Stimulated activated CD4-positive, alpha-beta T cell treated with anti-CD3 and anti-CD28 coated beads, Interleukin-4, amount 100 ng/mL, for 1 hour (primary cell): ENCODE measurements at places on chromosomes 1 and 21.
A peak's percentile ranks its signal among the peaks of the same experiment; 100 is the strongest.

DNA sequence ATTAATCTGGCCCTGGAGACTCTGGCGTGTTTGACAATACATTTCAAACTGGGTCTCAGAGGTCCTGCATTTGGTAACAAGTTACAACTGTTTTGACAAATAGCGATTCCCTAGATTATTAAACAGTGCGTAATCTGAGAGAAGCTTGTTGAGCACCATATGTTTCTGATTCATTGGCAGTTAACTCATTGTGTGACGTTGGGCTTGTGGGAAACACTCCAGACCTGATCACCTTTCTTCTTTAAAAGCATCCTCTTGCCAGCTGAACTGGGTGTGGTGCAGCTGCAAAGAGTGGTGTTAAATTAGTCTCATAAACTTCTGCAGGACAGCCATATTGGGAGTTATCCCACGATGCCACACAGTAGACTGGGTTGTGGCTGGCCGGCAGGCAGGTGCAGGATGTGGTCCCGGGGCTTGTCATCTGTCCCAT is 82.7 kb downstream of the CDC7 start:
- no peak for DNase-seq

GRCh38 chr1:47228644-47229030 is 3.4 kb downstream of the TAL1 start:
- DNase-seq, result no peak

GRCh38 chr1:47771751-47772150 is 225.4 kb downstream of the TRABD2B start:
- no peak for DNase-seq

- no peak for DNase-seq
These were observed 40.9 kb upstream of the IKBKE start for GRCh38 chr1:206429421-206429820.

DNA sequence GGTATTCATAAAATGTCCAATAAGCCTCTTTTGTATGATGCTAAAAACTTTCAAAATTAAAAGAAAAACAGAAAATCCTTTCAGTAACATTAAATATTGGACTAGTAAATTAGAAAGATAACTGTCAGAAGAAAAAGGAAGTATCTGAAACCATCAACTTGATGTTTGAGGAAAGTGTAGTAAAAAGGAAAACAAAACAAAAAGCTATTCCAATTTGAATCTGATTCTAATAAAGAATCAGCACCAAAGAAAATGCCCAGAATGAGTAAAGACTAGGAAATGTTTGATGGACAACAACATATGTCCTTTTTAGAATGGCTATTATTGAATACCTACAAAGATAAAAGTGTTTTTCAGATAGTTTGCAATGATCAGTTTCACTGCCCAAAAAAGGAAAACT is 79.9 kb upstream of the RBM34 start:
- no peak for DNase-seq

DNA sequence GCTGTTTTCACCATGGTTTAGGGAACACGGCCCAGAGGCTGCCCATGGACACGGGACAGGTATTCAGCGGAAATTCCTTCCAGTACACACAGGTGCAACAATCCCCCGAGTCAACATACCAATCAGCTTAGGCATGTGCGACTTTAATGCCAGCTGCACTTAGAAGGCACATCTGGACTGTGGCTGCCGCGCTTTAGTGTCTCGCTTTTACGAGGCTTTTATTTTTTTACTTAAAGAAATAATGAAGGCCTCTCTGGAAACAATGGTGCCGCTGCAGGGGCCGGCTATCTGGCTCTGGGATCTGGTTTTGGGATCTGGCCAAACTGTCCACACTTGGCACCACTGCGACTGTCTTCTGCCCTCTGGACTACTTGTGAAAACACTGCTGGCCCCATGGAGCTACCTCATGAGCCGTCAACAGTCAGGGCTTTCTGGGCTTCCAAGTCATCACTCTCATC is 55.5 kb downstream of the SLC66A1 start:
- no peak for DNase-seq

DNA sequence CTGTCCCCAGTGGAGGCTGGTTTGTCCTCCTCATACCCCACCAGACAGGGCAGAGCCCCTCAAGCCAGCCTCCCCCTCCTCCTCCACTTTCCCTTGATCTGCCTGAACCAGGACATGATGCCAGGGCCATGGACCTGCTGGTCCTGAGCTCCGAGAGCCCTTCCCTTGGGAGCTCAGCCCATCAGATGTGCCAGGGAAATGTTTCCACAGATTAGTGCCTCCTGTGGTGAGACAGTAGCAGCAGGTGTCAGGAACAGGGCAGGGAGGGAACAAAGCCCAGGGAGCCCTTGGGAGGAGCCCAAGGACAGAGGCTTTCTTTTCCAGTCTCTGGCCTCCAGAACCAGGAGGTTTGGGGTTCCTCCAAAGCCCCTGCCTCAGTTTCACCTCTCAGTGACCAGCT is 14.6 kb upstream of the SLC41A1 start:
- DNase-seq, result no peak

DNA sequence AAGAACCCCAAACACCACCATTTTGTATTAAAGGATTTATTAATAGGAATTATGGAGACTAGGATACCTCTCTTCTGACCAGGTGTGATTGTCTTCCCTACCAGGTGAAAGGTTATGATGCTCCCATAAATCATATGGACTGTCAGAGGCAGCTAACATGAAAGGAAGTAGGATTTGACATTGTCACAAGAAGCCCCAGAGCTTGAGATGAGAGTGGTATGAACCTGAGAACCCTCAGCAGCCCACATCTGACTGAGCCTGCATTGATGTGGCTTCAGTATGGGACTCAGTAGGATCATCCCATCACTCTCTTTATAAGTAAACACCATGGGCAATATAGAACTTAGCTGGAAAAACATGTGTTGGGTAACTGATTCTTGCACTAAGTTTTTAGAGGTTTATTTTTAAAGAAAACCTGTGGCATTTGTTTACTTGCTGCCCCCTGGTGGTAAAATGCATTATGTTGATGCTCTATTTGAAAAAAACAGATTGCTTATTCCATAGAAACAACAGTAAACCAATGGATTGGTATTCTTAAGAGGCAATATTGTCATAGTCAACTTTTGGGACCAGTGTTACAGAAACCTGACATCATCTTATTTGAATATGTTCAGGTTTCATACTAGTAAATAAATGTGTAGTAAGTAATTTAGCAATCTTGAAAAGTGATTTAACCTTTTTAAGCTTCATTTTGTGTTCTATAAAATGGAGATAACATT is 16.6 kb upstream of the CACYBP start:
- DNase-seq, result no peak

DNA sequence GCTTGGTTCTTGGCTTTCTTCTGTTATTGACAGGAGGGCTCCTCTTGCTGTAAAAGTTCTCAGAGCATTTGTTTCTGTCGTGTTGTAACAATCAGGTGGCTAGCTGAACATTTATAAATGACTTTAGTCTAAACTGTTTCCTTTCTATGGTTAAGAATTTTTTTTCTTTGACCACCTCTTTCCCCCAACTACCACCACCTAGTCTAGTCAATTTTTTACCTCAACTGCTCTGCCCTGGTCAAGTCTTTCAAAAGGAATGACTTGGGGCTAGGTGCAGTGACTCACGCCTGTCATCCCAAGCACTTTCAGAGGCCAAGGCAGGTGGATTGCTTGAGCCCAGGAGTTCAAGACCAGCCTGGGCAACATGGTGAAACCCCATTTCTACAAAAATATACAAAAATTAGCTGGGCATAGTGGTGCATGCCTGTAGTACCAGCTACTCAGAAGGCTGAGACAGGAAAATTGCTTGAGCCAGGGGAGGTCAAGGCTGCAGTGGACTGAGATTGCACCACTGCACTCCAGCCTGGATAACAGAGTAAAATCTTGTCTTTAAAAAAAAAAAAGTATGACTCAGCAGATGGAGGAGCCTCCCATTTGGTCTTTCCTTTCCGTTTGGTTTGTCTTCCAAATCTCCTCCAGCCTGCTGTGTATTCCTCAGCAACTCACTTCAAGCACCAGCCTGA is 40.7 kb downstream of the MAP3K21 start:
- no peak for DNase-seq

DNA sequence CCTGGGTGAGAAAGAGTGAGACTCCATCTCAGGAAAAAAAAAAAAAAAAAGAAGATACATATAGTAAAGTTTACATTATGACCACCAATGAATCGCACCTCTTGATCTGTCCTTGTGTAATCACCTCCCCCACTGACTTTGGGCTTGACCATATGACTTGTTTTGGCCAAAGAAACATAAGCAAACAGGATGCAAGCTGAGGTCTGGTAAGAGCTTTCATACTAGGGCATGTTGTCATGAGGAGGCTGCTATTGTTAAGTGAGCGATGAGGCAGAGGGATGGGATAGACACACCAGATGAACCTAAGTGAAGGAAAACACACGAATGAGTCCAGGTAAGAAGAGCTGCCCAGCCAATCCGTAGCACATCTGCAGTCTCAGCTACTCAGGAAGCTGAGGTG is 10.7 kb downstream of the ENAH start:
- no peak for DNase-seq

GRCh38 chr1:46180082-46180616 is 3.9 kb upstream of the P3R3URF start:
- DNase-seq, result no peak

DNA sequence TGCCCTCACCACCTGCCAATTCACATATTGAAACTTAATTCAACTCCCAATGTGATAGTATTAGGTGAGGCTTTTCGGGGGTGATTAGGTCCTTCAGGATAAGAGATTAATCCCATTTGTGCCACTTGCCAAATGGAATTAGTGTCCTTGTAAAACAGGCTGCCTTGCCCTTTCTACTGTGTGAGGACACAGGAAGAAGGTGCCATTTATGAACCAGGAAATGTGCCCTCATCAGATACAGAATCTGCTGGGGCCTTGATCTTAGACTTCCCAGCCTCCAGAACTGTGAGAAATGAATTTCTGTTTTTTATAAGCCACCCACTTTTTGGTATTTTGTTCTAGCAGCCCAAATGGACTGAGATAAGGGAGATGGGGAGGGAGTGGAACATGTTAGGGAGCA is 39.1 kb upstream of the AGL start:
- DNase-seq, result no peak

GRCh38 chr1:209249785-209250440 is 333.6 kb upstream of the CAMK1G start:
- no peak for DNase-seq

DNA sequence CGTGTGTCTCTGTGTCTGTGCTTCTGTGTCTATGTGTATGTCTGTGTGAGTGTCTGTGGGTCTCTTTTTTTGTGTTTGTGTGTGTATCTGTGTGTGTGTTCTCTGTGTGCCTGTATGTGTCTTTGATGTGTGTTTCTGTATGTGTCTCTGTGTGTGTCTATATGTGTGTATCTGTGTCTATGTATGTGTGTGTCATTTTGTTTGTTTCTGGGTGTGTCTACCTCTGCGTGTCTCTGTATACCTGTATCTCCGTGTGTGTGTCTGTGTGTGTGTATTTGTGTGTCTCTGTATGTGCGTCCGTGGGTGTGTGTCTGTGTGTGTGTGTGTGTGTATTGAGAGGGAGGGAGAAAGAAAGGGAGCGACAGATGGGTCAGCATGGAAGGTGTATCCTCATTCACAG is 106.3 kb upstream of the TRABD2B start:
- DNase-seq, result no peak

- no peak for DNase-seq
These were observed 98.8 kb downstream of the SDCCAG8 start for GRCh38 chr1:243354511-243355153.

DNA sequence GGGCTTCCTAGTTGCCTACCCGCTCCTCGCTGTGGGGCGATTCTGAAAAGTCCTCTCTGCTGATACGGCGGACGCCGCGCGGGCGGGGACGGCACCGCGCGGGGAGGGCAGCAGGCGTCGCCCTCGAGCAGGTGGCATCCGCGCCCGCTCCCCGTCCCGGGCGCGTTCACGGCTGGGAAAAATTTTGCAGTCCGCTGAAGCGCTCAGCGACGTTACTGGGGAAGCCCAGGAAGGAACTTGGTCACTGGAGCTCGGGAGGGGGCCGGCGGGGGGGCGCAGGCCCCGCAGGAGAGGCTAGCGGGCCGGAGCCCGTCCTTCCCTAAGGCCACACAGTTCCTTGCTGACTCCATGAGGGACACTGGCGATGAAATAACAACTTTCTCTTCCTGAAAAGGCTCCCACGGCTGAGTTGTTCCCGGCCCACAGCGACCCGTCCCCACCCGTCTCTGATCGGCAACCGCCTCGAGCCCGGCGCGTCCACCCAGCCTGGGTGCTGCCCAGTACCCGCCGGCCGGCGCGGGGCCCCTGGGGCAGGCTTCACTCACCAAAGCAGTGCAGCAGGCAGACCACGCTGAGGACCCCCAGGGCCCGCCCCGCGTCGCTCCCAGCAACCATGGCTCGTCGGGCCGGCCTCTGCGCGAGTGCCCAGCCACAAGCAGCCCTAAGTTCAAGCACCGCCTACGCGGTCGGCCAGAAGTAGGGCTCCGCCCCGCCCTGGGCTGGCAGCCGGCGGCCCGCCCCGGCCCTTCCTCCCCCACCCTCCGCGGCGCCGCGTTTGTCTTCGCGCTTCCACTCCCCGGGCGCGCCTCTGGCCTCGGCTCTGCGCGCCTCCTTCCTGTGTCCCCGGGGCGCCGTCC is at the start of gene CD58:
TSS of gene CD58 (minus strand) at position 669 of the 857 bp plus-strand sequence. CDS start at position 615, 54 bp downstream.
- DNase-seq, result peak; percentile 84

DNA sequence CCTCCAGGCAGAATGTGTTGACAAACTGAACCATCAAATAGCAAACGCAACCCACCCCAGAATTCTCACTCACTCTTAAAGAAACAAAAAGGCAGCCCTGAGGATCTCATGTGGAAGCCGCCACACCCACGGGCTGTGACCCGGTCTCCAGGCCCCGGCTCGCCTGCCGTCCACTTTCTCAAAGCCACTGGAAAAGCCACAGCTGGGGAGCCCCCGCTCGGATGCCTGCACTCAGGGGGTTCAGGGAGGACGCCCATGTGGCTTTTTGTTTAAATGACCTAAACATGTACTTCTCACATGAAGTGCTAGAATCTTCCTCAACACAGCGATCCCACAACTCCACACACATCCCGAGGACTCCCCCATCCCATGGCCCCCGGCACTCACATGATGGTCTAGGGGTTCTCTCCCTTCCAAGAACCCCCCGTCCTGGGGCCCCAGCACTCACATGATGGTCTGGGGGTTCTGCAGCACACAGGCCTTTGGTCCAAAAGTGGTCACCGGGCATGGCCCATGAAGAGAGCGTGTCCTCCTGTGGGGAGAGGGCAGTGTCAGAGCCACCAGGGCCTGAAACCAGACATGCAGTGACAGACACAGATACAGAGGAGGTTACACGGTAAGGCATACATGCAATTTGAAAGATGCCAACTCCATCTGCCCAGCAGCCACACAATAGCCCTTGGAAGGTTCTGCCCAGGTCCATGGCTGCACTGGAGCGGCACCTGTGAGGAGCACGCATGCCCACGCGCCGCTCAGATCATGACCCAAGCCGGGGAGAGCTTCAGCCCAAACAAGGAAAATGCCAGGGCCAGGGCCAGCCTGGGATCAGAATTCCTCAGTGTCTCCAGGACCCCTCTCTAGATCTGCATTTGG is 16.5 kb downstream of the NADK start:
- DNase-seq, result no peak

- DNase-seq, result peak; percentile 13
These were observed 26.3 kb downstream of the PER3 start for GRCh38 chr1:7810395-7810794.
